Left lung (tissue), 14 donors: ENCODE measurements at places on chromosomes 1 and 21.

GRCh38 chr1:190578526-190578925 is 100.9 kb upstream of the BRINP3 start:
- no peak for DNase-seq

DNA sequence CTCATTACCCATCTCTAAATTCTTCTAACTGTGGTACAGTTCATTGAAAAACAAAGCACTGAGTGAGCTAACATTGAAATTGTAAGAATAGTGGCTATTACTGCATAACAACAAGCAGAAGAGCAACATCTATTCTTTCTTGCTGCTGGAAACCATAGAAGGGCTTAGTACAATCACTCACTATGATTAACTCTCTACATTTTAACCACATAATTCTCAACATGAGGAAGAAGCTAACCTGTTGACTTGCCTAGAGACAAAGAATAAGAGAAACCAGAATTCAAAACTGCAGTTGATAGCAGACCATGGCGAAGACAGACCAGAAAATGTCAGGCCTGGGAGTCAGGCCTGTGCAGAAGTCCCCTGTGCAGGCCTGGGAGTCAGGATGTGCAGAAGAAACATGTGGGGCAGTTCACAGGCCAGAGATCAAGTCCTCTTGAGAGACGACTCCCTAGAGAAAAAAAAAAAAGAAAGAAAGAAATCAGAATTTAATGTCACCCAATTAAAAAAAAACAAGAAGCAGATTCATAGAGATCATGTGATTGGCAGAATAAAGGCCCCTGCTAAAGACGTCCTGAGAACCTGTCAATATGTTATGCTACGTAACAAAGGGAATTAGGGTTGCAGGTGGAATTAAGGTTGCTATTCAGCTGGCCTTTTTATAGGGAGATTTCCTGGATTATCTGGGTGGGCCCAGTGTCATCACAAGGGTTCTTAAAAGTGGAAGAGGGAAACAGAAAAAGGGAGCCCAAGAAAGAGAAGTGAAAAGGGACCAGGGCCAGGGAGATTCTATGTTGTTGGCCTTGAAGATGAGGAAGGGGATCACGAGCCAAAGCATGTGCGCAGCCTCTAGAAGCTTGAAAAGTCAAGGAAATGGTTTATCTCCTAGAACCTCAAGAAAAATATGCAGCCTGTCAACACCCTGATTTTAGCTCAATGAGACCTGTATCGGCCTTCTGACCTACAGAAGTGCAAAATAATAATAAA is 94.9 kb downstream of the MRPL39 start:
- peak; percentile 51 for DNase-seq

DNA sequence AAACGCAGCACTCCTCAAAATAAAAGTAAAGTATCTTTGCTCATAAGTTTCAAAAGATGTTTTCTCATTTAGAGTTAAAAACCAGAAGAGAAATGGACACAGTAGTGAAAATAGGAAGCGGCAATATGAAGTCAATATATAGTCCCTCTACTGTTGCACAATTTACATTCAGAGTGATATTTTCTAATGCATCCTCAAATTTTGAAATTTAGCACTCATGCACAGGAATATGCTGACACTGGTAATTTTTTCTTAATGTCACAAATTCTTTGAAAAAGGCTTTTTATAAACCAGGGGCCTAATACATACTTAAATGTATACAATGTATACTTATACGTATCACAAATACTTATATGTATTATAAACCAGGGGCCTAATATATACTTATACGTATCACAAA is 19.5 kb downstream of the ST7L start:
- no peak for DNase-seq

GRCh38 chr21:9838738-9839642 is 682.4 kb upstream of the TPTE start:
- peak; percentile 91 for DNase-seq

- DNase-seq, result no peak
Observed at GRCh38 chr1:237681210-237681609, 209.5 kb downstream of the ZP4 start.

DNA sequence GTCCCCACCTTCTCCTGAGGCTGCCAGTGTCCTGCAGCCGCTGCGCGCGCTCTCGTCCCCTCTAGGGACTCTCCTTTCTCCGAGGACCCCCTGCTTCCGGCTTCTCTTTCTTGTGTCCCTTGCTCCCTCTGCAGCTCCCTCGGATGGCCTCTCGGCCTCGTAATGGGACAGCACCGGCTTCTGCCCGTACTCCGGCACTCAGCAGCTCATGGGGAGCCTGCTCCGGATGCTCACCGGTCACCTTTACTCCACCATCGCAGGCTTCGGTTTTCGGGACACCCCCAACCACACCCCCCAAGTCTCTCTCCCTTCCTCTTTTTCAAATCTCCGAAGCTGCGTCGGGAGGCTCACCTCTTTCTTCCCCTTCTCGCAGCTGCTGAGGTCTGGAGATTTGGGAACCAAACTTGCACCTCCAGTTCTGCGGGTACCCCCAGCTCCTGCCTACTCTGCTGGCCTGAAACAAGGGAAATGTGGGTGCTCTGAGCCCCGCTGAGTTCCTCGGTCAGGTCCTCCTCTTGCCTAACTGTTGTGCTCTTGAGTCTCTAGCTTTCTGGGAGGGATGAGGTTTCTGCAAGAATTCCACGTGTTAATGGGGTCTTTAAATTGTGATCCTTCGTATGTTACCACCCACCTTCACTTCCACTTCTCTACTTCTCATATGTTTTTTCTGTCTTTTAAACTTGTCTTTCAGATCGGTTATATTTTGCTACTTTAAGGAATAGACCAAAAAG is 930 bp downstream of the CDC14A start:
- DNase-seq, result no peak

DNA sequence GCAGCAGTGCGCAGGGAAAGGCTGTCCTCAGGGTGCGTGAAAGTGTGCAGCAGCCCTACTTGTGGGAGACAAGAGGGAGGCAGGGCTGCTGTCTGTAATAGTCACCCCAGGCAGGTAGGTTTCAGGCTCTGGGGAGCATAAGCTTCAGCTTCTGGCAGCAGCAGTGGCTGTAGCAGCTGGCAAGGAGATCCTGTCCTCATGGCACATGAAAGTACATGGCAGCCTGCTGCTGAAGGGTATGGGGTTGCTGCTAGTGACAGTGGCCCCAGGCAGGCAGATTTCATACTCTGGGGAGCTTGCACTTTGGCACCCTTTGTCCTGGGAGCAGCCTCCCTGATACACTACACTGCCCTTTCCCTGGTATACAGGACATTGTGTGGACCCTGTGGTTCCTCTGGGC is 26.3 kb downstream of the KIAA0319L start:
- DNase-seq, result no peak

DNA sequence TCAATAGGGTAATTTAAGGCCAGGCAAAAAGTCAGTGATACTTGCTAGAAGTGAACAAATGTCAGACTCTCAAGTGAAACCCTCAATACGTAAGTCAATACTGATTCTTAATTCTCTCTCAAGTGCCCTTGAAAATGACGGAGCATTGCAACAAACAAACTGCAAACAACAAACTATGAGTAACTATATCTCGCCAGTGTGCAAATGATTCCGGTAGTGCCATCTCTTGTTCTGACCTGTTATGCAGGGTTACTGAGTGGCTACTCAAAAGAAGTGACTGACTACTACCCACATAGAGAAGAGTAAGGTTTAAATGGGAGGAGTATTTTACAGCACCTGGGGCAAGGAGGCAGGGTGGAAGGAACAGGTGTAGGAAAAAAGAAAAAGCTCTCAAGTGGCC is 1.6 kb downstream of the SLC19A2 start:
- no peak for DNase-seq

DNA sequence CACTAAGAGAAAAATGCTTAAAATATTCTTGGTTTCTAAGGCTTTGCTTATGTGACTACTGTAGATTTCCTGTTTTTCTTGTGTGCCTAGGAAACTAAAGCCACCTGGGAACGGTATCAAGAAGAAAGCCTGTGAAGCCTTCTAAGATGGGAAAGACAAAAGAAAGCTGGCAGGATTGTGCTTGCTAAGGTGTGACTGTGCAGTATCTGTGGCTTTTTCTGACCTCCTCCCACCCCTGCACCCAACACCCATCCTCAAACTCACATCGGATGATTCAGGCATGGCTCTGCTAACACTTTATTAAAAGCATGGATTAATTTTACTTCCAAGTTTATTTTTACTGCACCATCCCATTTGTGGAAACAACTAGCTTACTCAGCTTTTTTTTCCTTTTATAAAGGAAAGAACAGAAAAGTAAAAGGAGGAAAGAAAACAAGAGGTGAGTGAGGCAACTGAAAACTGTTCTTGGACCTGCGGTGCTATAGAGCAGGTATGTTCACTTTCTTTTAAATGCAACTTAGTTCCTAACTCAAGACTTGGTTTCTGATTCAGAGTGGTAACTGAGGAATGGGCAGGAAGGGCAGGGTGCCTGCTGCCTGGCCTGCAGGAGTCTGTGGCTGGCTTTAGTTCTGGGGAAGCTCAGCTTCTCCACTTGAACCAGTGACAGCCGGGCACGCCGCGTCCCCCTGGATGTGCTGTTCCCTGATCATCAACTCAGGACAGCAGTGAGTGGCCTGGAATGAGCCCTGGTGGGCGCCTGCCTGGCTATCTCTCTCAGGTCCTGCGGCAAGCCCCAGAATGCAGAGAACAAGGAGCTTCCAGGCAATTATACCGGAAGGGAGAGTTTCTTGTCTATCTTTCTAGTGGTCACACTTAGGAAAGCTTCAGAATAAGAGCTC is at the start of gene GBP6:
Gene GBP6, plus strand, starts transcription at position 422 of the 899 bp plus-strand sequence. CDS start 4,493 bp downstream, outside the sequence.
- DNase-seq, result no peak

- DNase-seq, result no peak
Observed at GRCh38 chr1:208924928-208925327, 658.6 kb upstream of the CAMK1G start.

DNA sequence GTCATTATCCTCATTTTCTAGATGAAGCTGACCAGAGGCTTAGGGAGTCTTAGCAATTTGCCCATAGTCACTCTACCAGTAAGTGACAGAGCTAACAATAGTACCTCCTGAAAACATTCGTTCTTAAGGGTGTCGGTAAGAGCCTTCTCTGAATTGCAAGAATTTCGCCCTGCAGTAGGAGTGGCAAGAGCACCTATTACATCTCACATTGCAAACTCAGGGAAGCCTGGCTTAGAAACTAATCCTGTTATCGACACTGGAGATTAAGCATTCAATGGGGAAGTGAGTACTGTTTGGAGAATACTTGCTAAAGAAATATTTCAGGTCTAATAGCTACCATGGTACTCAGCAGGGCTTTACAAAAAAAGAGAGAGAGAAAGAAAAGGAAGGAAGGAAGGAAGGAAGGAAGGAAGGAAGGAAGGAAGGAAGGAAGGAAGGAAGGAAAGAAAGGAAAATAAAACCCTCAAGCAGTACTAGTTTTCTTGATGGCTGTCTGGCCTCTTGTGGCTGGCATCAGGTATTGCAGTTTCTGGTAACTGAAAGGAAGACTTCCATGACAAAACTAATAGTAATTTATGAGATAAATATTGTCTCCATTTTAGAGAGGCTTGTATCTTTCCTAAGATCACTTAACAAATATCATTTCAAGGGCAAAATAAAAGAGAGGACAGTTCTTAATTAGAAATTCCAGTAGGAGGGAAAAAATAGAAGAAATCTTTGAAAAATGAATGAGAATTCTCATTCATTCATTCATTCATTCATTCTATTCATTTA is 10.4 kb downstream of the C1orf226 start:
- DNase-seq, result no peak

- DNase-seq, result no peak
Observed at GRCh38 chr1:212917134-212917485, 33.2 kb upstream of the VASH2 start.

- DNase-seq, result peak; percentile 77
Observed at GRCh38 chr1:183655562-183656075, 2.5 kb upstream of the APOBEC4 start.

DNA sequence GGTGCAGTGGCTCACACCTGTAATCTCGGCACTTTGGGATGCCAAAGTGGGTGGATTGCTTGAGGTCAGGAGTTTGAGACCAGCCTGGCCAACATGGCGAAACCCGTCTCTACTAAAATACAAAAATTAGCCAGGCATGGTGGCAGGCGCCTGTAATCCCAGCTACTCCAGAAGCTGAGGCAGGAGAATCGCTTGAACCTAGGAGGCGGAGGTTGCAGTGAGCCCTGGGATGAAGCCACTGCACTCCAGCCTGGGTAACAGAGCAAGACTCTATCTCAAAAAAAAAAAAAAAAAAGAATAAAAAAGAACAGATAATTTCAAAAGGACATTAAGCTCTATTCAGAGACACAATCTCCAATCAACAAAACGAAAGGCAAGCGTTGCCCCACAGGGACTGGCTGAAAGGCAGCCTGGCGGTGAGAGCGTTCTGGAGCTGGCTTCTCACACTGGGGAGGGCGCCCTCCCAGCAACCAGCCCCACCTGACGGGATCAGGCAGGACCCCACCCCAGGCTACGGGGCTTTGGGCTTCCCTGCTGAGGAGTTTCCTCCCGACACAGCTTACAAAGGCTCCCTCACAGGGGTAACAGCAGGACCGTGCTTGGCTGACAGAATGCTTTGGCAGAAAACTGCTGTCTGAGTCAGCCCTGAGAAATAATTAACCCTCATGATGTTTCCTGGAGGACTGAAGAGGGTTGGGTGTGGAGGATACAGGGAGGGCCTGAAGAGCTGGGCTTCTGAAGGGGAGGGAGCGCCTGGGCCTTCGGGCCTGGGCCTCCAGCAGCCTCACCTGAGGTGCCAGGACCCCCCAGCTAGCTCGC is 31.1 kb upstream of the SRP9 start:
- DNase-seq, result peak; percentile 64

- DNase-seq, result no peak
Observed at GRCh38 chr1:7120863-7121621, 335.8 kb downstream of the CAMTA1 start.

GRCh38 chr1:211606914-211607753 is 28.2 kb upstream of the SLC30A1 start:
- DNase-seq, result peak; percentile 72

- peak; percentile 78 for DNase-seq
Observed at GRCh38 chr1:154878371-154879037, 8.4 kb upstream of the KCNN3 start.

DNA sequence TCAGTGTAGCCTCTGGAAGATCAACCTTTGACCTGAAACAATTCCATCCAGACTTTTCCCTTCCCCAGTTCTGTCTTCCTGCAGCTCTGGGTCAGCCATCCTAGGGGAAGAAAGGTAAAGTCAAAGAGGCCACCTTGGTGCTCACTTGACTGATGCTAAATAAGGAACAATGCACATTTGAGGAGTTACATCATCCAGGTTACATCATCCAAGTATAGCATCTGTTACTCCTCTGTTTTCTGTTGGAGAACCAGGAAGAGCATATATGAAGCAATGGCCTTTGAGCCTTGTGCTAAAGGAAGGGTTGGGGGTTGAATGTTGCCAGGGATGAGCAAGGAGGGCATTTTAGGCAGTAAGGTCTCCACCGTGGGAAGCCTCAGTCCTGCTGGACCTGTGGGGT is 3.1 kb upstream of the DSCAM start:
- no peak for DNase-seq
